ENCODE measurements at places on chromosomes 3 and 15.

GRCh38 chr3:138038725-138039462 is 28.9 kb downstream of the CLDN18 start:
- DNase-seq, result no peak

DNA sequence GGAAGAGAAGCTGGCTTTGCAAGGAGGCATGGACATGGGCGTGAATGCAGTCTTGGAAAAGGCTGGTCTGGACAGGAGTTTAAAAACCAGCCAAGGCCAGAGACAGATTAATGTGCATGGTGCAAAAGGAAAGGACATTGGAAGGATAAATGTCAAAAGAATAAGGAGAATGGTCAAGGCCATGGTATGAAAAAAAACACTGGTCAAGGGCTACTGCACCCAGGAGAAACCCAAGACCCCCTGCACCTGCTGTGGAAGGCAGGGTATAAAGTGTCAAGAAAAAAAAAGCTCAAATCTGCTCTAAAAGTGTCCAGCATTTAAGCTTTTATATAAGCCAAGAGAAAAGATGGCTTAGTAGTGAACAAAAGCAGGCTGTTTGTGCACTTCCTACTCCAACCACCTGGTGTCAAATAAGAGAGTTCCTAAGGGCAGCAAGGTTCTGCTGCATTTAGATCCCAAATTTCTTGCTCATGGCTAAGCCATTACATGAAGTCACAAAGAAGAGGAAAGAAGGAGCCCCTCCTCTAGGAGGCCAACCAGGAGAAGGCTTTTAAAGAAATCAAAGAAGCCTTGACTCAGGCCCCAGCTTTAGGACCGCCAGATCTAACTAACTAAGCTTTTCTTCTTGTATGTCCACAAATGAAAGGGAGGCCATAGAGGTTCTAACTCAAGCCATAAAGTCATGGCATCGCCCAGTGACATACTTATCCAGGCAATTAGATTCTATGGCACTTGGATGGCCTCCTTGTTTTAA is 16.9 kb downstream of the CCR4 start:
- DNase-seq, result no peak

- no peak for DNase-seq
These were observed 144.6 kb downstream of the VGLL4 start for GRCh38 chr3:11499144-11499543.

DNA sequence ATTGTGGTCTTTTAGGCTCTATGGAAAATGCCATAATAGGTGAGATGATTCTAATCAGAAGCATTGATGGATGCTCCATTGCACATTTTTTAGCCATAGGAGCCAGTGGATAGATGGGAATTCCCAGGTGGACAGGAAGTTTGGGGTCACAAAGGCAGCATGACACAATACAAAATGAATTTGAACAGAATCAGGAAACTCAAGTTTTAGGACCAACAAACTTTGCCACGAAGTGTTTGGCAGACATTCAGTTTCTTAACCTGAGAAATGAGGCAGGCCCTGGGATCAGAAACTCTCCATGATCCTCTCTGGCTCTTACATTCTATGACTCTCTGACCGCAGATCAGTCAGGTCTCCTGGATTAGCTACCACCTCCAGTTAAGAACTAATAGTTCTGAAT is 275.4 kb downstream of the TIGIT start:
- DNase-seq, result no peak

DNA sequence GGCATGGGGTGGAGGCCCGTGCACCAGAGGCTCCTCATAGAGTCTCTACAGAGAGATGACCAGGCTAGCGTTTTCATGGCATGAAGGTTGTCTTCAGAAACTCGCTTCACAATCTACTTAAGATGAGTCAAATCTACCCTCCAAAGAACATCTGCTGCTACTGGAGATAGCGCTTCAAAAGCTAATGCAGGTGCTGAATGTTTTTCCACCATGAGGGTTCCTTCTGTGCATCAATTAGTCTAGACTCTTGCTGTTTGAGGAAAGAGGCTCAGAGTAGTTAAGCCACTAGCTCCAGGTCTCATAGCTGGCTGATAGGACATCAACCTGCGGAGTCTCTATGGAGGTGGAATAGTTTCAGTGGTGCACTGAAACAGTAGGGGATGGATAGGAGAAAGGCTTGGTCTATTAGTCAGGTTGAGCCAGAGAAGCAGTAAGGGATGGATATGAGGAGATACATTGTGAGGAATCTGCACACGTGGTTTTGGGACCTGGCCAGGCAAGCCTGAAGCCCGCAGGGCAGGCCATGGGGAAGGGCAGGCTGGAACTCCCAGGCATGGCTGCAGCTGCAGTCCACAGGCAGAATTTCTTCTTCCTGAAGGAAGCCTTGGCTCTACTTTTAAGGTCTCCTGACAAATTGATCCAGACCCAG is 117.5 kb downstream of the APBA2 start:
- DNase-seq, result no peak

- DNase-seq, result no peak
These were observed 73.1 kb upstream of the HES1 start for GRCh38 chr3:194062830-194063229.

- DNase-seq, result no peak
These were observed 41.0 kb upstream of the C15orf61 start for GRCh38 chr15:67479781-67480505.

GRCh38 chr3:112346491-112347122 is 13.7 kb downstream of the CD200 start:
- no peak for DNase-seq

DNA sequence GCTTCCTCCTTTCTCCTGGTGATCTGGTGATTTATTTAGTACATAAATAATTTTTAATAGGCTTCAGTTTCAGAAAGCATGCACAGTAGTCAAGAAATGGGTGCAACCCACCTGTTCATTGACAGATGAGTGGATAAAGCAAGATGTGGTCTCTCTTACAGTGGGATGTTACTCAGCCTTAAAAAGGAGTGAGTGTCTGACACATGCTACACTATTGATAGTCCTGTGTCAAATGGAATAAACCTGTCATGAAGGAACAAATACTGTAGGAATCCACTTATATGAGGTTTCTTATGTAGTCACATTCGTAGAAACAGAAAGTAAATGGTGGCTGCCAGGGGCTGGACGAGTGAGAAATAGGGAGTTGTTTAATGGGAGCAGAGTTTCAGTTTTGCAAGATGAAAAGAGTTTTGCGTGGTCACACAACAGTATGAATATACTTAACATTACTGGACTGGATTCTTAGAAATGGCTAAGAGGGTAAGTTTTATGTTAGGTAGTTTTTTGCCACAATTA is 56.0 kb upstream of the PPARG start:
- DNase-seq, result no peak

DNA sequence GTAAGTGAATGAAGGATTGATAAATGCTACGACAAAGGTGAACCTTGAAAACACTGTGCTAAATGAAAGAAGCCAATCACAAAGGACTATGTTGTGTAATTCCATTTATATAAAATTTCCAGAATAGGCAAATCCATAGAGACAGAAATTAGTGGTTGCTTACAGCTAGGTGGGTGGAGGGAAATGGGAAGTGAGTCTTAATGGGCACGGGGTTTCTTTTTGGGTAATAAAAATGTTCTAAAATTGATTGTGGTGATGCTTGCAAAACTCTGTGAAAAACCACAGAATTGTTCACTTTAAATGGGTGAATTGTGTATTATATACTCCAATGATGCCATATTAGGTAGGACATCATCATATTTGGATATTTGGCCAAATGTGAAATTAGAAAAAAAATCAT is 20.9 kb upstream of the TEX9 start:
- no peak for DNase-seq

DNA sequence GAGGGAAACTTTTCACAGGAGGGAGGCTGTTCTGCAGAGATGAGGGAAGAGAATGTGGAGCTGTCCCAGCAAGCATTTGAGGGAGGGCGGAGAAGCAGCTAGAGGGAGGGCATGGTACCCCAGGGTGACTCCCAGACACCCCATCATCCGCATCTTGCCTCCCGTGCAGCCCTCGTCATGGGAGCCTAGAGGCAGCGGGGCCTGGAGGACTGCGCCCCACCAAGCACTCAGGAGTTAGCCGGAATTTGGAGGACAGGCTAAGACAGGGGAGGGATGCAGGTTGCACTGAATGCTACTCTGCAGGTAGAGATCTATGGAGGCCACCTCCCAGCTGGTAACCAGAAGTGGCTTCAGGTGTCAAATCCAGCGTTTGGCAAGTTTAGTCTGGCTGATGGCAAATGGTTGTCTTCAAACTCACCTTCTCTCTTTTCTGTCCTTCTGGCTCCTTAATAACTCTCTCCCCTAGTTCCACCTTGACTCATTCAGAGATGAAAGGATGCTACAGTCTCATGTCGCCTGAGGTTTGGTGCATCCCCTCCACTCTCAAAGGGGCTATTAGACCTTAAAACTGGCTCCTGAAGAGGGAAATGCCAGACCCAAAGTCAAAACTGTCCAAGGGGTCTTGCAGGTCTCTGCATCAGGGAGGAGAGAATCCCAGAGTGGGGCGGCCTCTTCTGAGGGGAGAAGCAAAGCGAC is 155.9 kb upstream of the TLE3 start:
- DNase-seq, result no peak

GRCh38 chr3:186990277-186990676 is 60.0 kb downstream of the ST6GAL1 start:
- DNase-seq, result no peak

GRCh38 chr3:186184021-186184420 is 75.1 kb upstream of the ETV5 start:
- DNase-seq, result no peak

- no peak for DNase-seq
These were observed 354.3 kb upstream of the TRIM42 start for GRCh38 chr3:140323561-140323960.

- no peak for DNase-seq
These were observed 33.4 kb downstream of the POC1A start for GRCh38 chr3:52120556-52121463.

DNA sequence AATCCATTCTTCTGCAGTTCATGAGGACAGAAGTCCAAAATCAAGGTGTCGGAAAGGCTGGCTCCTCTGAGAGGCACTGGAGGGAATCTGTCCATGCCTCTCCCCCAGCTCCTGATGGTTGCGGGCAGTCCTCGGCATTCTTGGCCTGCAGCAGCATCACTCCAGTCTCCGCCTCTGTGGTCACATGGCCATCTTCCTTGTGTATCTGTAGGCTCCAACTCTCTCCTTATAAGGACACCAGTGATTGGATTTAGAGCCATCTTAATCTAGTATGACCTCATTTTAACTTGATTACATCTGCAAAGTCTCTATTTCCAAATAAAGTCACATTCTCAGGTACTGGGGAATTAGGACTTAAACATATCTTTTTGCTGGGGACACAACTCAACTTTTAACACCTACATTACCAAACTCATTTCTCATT is 56.0 kb upstream of the FLNB start:
- no peak for DNase-seq

DNA sequence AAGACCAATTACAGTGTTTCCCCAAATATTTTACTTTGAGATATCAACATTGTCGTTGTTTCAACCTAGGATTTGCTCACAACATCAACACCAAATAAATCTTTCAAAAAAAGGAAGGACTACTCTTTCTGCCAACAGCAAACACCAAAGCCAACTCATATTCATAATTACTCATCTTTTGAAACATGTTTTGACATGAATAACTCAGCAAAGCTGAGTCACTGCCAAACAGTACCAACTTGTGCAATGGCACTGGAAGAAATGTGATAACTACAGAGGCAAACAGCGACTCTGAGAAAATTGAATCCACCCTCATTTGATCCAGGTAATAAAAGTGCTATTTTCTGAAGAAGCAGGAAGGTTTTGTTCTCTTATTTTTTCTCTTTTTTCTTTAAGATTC is 67.2 kb downstream of the PEX5L start:
- no peak for DNase-seq

DNA sequence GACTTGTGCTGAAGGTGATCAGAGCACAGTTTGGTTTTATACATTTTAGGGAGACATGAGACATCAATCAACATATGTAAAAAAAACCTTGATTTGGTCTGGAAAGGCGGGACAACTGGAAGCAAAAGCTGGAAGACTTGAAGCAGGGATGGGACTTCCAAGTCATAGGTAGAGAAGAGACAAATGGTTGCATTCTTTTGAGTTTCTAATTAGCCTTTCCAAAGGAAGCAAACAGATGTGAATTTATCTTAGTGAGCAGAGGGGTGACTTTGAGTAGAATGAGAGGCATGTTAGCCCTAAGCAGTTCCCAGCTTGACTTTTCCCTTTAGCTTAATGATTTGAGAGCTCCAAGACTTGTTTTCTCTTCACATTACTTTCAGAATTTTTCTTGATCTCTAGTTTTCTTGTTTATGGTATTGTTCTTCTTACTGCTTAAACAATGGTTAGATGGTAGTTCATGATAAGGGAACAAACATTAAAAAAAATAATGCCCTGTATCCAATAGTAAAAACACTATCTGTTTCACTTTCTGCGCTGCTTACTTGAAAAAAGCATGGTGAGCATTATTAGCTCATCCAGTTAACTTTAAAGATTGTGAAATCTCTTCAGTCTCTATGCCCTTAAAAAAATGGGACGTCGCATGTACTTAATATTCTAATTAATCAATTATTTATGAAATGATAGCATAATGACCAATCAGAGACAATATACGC is 48.5 kb upstream of the BCHE start:
- no peak for DNase-seq

- DNase-seq, result peak; percentile 54
These were observed 25.3 kb downstream of the ANP32A start for GRCh38 chr15:68795298-68795848.

- no peak for DNase-seq
These were observed 174.5 kb upstream of the WNT5A start for GRCh38 chr3:55661571-55661970.

DNA sequence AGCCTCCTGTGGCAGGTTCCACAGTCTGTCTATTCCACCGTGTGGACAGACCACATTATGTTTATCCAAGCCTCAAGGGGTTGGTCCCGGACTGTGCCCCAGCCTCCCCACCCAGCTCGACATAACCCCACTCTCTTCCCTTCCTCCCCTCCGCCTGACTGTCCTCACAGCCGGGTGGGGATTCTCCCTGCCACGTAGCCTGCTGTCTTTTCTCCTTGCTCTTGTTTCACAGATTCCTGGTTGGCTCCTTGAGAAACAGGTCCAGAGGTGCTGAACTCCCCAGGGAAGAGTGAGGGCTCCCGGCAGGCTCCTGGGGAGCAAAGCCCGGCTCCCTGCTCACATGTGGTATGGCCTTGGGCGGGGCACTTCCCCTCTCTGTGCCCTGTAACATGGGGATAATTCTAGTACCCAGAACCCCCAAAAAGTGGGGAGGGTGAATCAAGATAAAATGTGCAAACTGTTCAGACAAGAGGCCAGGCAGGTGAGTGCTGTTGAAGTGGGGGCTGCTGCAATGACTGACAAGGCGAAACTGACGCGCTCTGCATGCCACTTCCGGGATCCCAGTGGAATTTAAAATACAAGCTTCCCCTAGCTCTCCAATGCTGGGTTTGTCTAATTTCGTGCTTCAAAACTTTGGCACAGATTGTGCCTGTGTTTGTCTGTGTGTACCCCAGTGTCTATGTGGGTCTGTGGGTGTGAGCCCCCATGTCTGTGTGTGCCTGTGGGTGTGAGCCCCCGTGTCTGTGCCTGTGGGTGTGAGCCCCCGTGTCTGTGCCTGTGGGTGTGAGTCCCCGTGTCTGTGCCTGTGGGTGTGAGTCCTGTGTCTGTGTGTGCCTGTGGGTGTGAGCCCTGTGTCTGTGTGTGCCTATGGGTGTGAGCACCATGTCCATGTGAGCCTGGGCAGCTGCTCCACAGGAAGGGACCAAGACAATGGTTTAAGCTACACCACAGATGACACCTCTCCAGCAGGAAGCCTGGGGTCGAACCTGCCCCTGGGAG is 160.6 kb upstream of the IQSEC1 start:
- DNase-seq, result no peak

- DNase-seq, result no peak
These were observed 81.3 kb downstream of the APBA2 start for GRCh38 chr15:28967066-28967465.

- DNase-seq, result no peak
These were observed 135.0 kb downstream of the GREM1 start for GRCh38 chr15:32852771-32853170.
